Right renal pelvis (tissue), 4 donors: ENCODE measurements at places on chromosomes 7 and 10.

DNA sequence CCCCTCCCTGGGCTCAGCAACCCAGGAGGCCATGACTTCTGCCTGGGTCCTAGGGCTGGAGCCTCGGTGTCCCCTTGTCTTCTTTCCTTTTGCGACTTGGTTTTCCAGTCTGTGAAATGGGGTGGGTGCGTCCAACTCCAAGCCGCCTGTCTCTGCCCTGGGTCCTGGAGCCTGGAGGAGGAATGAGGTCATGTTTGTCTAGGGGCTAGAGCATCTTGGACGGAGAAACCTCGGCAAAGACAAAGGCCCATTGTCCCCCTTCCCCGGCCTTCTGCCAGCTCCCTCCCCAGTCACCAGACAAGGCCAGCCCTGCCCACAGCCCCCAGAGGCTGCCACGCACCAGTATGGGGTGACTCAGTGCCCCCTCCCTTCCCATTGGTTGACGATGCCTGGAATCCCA is 39.8 kb upstream of the ELN start:
- no peak for DNase-seq

- peak; percentile 36 for DNase-seq
Observed at GRCh38 chr10:7901256-7901655, 83.0 kb downstream of the TAF3 start.

DNA sequence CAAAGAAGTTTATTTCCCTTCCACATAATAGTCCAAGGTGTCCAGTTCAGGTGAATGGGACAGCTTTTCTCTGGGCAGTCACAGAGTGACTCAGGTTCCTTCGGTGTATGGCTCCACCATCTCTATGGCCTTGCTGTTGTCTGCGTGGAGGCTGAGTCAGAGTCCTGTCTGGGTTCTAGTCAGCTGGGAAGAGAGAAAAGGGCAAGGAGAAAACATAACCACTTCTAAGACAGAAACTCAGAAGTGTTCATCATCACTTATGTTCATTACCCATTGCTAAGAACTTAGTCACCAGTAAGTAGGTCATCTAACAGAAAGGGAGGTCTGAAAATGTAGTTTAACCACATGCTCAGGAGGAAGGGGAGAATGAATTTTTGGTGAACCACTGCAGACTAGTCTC is 32.4 kb upstream of the CCDC7 start:
- no peak for DNase-seq

DNA sequence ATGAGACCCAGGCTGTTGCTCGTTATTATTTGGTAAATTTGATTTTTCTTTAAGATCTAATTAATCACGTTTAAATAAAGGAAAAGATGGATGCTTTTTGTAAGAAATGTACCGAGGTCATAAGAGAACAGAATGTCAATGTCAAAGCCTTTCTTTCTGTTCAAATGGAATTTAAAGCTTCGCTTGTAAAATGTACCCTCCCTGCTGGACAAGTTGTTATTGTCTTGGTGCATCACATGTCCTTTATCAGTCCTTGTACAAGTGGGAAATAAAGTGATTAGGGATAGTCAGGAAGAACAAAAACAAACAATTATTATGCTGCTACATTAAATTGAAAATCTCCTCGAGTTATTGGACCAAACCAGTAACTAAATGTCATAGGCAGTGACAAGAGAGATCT is 363.2 kb downstream of the PHTF2 start:
- no peak for DNase-seq

- DNase-seq = no peak
Observed at GRCh38 chr7:730501-731439, 3.7 kb upstream of the PRKAR1B start.

DNA sequence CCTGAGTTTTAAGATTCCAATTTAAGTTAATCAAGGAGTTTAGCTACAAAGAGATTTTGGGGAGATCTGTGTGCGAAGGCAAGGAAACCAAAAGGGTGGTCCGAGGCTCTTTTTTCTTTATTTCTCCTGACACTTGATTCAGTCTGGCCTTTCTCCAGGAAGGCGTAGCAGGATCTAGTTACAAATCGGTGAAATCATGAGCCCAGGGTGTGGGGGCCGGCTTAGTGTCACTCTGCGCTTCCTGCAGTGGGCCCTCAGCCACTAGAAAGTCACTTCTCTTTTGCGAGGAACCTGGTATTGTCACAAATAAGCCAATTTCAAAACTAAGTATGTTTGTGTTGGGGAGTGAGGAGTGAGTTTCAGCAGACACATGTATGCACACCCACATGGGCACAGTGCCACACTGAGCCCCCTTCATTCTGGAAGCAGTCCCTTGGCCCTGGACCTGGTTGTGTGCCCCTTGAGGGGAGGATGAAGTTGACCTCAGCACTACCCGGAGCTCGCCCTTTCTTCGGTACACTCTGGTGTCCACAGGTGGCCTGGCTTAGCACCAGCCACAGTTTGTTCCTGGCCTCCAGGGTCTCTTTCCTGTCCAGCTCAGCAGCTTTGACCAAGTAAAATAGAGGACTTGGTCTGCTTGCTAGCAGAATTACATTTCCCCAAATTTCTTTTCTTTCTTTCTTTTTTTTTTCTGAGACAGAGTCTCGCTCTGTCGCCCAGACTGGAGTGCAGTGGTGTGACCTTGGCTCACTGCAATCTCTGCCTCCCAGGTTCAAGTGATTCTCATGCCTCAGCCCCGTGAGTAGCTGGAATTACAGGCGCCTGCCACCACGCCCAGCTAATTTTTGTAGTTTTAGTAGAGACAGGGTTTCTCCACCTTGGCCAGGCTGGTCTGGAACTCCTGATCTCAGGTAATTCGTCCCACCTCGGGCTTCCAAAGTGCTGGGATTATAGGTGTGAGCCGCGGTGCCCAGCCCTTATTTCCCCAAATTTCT is 84.0 kb upstream of the BTBD16 start:
- DNase-seq = no peak

DNA sequence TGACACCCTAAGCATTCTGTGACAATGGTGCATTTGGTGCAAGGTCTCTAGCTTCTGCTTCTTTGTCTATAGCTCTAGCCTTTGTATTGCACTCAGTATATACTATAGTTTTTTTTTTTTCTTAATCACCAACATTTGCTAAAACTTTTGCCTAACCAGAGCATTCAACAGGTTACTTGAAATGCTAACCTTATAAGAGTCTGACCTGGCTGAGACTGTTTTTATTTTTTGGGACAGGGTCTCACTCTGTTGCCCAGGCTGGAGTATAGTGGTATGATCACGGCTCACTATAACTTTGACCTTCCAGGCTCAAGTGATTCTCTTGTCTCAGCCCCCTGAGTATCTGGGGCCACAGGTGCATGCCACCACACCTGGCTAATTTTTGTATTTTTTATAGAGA is 92.4 kb downstream of the ZNF365 start:
- no peak for DNase-seq

- DNase-seq = no peak
Observed at GRCh38 chr10:47137311-47137851, 162.6 kb upstream of the GDF10 start.

GRCh38 chr7:132185150-132185549 is 391.1 kb downstream of the PLXNA4 start:
- DNase-seq = no peak

GRCh38 chr7:129126314-129126713 is 18.2 kb upstream of the TSPAN33 start:
- DNase-seq = no peak

DNA sequence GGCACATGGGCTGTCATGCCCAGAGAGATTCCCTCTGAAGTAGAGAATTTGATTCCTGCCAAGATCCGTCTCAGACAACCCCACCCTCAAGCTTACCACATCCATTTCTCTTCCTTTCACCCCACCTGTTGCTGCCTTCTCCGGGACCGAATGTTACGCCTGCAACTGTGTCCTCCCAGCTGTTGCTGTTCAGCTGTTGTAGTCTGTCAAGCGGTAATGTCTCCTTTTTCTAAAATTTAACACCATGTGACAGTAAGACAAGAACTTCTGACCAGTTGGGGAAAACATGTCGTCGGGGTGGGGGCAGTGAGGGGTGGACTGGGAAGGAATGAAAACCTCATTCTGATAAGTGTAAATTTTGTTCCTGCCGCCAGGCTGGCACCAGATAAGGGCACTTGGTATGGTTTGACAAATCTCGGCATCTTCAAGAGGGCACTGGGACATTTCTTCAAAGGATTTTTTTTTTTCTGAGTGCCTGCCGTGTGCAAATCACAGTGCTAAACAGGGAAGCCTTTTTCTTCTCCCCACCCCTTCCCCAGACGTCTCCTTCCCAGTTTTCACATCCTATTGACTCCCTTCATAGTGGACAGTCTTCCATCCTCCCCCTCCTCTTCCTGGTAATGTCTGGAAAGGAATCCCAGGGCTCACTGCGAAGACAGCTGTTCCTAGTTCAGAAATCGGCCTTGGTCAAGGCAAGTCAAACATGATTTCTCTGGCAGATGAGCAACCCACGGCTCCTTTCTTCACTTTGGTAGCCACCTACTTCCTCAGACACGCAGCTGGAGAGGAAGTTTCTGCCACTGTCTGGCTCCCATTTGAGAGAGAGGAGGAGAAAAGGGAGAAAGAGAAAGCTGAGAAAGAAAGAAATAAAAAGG is 5.0 kb upstream of the CELF2 start:
- DNase-seq = no peak

DNA sequence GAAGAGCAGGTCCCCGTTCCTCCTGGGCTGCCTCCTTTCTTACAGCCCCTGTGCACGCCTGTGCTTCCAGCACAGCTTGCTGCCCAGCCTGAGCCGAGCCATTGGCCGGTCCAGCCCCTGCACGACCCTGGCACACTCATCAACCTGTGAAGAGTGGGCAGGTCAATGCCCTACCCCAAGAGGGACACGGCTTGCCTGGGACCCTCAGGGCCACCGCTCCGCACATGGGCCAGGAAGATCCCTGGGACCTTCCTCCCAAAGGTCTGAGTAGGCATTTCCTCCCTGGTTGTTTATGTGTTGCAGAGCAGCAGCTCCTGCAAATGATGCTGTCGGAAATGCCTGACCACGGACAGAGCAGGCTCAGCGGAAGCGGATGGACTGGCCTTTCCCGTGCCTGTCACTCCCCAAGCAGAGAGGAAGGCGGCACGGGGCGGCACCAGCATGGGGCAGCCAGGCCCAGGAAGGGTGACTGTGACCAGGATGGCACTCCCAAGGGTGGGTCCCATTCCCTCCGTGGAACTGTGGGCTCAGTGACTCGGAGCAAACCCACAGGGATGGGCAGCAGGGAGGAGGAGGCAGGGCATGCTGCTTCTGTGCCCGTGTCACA is 252.5 kb downstream of the TNS3 start:
- DNase-seq = no peak

- no peak for DNase-seq
Observed at GRCh38 chr7:24931844-24932243, 48.1 kb downstream of the OSBPL3 start.

DNA sequence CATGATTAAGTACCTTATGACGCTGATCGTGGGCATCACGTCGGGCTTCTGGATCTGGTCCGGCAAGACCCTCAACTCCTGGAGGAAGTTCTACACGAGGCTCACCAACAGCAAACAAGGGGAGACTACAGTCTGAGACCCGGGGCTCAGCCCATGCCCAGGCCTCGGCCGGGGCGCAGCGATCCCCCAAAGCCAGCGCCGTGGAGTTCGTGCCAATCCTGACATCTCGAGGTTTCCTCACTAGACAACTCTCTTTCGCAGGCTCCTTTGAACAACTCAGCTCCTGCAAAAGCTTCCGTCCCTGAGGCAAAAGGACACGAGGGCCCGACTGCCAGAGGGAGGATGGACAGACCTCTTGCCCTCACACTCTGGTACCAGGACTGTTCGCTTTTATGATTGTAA is 2.5 kb downstream of the FZD1 start:
- DNase-seq = no peak

GRCh38 chr7:11633310-11633709 is 198.7 kb downstream of the THSD7A start:
- no peak for DNase-seq

DNA sequence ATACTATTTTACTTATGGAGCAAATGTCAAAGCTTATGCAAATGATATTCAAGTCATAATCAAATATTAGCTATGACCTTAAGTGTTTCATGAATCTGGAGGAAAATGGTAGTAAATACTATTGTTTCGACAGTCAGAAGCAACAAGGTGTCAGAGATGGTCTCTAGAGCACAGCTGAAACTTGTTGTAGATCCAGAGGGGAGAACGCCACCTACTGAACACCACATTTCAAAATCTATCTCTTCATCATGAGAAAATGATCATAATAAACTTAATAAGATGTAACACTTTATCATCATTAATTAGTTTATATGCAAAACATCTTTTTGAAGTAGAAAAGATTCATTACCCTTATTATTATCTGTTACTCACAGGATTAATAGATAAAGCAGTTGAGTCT is 418.7 kb downstream of the GATA3 start:
- no peak for DNase-seq

GRCh38 chr10:21076381-21076780 is 179.3 kb upstream of the NEBL start:
- DNase-seq = no peak

GRCh38 chr10:43046288-43046991 is 30.4 kb upstream of the RET start:
- DNase-seq = no peak

- DNase-seq = no peak
Observed at GRCh38 chr7:101138213-101138870, 11.4 kb downstream of the SERPINE1 start.

DNA sequence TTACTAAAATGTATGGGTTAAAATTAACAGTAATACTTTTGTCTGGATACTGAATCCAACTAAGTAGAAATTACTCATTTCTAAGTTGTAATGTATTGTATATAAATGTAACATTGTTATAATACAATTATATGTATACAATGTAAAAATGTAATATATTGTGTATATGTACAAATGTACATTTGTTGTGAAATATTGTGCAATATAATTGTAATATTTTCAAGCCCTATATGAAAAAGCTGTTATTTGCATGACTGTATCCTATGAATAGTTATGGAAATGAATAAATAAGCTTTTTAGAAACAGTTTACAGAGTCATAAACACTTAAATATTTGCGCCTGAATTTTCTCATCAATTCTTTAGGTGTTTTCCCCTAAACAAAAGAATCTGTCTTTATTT is 20.3 kb upstream of the UMAD1 start:
- DNase-seq = no peak

- no peak for DNase-seq
Observed at GRCh38 chr7:31052487-31052840, 356 bp downstream of the ADCYAP1R1 start.

DNA sequence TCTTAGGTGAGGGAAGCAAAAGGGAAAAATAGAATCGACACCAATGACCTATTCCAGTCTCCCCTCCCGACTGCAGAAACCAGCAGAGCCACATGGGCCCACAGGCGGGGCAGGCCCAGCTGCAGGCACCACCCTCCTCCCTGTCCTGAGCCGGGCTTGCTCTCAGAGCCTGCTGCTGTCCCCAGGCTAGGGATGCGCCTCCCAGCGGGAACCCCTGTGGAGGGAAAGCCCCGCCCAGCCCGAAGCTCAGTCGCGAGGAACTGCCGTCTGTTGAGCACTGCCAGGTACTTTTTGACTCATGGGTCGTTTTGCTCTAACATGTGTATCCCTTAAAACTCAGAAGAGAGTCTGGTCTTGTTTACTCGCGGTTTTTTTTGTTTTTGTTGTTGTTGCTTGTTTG is 124.5 kb upstream of the RET start:
- no peak for DNase-seq

DNA sequence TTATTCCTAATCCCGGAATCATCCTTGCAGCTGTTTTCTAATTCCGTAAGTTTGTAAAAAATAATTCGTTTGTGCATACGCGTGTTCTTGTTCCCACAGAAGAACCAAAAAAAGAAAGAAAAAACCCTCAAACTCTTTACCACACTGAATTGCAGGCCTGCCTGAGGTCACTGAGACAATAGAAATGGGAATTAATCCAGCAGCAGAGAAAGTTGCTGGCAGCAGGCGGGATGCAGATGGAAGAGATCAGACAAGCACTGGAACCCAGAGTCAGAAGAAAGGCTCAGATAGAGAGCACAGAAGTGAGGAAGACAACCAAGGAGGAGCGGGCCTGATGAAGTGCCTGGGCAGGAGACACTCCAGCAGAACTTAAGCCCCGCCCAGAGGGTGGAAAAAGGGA is 141.5 kb upstream of the VWC2 start:
- no peak for DNase-seq
